ENCODE measurements at places on chromosomes 1 and 21.

DNA sequence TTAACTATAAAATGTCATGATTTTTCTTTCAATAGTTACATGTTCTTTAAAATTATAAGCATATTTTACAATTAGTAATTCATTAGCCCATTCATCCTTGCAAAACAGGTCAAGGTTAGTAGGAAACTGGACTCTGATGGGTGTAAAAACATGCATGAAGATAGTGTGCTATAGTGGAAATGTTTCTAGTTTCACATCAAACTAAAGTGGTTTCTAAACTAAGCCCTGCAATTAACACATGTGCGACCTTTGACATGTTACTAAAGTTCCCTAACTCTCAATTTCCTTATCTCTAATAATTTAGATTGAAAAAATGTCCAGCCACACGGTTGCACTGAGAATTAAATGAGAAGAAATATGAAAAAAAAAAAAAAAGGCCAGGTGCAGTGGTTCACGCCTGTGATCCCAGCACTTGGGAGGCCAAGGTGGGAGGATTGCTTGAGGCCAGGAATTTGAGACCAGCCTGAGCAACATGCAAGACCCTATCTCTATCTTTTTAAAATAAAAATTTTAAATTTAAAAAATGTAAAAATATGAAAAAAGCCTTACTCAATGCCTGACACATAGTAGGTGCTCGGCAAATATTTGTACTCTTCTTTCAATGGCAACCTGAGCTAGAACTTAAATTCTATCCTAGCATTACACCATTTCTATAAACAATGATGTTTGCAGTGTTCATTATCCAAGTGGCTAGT, 44.1 kb upstream of the PALMD start:
- DNase-seq, result no peak

GRCh38 chr21:39523399-39523798, 71.6 kb downstream of the SH3BGR start:
- no peak for DNase-seq

GRCh38 chr1:113170519-113170918, 97.5 kb downstream of the LRIG2 start:
- no peak for DNase-seq

DNA sequence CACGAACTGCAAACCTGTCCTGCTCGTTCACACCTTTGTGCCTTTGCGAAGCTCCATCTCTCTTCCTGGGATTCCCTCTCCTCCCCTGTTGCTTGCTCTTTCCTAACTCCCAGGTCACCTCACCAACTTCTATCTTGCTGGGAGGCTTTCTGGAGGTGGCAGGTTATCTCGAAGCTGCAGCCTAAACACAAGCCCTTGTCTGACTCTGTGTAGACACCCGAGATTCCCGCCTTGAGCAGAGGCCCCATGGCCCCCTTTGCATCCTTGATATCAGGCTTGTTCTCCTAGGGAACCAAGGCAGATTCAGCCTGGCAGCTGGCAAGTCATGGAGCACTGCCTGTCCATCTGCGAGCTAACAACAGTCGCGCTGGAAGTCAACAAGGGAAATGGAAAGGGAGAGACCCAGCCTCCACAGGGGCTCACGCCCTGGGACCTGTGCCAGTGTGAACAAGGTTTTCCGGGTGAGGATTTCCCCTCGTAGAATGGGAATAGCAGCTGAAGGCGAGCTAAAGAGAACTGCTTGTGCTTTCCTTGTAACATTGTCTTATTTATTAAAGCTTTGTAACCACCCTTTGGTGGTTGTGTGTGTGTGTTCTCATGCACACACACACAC, 109.5 kb upstream of the JUN start:
- no peak for DNase-seq

GRCh38 chr21:38306433-38307141, 49.8 kb downstream of the KCNJ15 start:
- no peak for DNase-seq
